ENCODE measurements at places on chromosomes 7 and 10.

DNA sequence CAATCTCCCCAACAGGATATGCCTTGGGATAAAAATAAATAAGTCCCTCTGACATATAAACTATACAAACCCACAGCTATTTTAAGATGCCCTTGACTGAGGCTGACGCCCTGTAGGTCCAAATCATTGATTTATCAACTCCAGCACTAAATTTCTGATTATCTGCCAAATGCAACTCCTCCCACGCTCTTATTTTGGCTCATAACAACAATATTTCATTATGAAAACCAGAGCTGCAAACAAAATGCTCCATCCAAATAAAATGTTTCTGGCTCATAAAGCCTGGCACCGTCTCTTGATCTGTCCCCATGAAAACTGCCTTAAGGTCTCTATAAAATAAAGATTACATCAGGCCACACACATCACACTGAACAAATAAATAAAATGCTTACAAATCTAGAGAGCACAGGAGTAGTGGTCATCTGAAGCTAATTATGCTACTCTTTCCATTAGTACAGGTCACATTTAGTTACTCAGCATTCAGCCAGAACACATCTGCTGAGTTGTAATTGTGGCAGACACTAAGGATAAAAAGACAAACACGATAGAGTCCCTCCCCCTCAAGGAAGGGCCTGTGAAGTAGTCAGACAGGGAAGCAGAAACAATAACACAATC, 28.8 kb downstream of the CACUL1 start:
- DNase-seq, result no peak

DNA sequence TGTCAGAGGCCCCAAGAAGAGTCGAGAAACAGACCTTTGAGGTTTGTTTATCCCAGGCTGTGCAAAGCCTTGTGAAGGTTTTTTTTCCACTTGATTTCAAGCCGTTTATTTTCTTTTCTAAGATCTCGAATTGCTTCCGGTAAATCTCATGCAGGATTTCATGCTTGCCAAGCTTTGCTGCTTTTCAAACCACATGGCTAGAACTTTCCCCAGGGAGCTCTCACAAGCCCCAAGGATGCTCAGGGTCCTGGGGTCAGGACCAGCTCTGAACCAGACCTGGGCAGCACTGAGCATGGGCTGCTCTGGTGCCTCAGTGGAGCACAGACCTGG, 48.0 kb upstream of the AQP1 start:
- DNase-seq, result no peak

GRCh38 chr10:71073451-71074175, 138.8 kb upstream of the UNC5B start:
- no peak for DNase-seq

GRCh38 chr10:127612-128432, 7.4 kb upstream of the ZMYND11 start:
- DNase-seq, result no peak

DNA sequence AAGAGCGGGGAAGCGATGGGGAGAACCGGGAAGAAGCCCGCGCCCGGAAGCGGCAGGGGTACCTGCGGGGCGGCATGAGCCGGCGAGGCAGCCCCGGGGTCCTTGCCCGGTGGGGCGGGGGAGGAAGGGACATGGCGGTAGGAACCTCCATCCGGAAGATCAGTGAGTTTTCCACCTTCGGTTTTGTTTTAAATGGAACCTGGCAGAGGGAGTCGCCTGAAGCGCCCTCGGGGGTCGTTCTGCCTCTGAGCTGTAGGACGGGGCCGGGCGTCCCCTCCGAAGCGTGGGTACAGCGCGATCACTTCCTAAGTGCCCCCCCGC, 471 bp downstream of the PFKP start:
- no peak for DNase-seq

- DNase-seq, result no peak
Measured at GRCh38 chr10:84214046-84214572, 11.2 kb downstream of the LRIT2 start.

- no peak for DNase-seq
Measured at GRCh38 chr10:114749014-114749413, 72.6 kb upstream of the FHIP2A start.

DNA sequence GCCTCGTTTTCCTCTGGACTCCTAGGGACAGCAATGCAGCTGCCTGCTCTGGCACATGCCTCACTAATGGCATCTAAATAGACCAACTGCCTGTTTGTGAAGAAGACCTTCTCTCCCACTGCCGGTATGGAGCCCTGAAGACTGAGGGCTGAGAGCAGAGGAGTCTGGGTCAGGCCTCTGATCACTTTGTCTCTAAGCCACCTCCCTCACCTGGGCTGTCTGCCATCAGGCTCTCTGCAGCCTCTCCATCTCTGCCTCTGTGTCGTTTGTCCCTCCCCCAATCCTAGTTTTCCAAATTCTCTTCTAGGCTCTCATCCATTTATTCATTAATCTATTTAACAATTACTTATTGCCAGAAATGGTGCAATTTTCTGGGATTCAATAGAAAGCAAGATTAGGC, 15.2 kb upstream of the SFTPA1 start:
- DNase-seq, result no peak

DNA sequence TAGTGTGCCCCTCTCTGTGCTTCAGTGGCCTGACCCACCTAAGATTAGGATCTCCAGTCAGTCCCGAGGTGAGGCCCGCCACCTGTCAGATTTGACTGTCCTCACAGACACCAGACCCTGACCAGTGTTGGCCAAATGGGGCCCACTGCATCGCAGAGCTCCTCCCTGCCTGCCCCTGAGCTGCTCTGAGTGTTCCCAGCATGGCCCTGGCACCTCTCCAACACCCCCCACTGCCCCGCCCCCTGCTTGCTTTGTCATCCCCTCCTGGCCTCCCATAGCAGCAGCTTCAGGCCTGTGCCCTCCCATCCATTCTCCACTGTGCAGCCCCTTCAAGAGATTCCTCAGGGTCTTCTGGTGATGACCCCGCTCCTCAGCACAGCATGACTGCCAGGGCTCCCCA, 67.6 kb downstream of the C10orf120 start:
- DNase-seq, result no peak

DNA sequence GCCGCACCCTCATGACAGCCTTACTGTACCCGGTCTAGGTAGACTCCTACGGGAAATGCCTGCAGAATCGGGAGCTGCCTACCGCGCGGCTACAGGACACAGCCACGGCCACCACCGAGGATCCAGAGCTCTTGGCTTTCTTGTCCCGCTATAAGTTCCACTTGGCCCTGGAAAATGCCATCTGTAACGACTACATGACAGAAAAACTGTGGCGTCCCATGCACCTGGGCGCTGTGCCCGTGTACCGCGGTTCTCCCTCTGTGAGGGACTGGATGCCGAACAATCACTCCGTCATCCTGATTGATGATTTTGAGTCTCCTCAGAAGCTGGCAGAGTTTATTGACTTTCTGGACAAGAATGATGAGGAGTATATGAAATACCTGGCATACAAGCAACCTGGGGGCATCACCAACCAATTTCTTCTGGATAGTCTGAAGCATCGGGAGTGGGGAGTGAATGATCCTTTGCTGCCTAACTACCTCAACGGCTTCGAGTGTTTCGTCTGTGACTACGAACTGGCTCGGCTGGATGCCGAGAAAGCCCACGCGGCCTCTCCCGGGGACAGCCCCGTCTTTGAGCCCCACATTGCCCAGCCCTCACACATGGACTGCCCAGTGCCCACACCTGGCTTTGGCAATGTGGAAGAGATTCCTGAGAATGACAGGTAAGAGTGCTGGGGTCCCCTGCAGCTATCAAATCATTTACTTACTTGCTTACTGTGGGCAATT, 8.5 kb upstream of the CHCHD1 start:
- no peak for DNase-seq

GRCh38 chr10:117169480-117169879, 27.8 kb upstream of the KCNK18 start:
- no peak for DNase-seq

- no peak for DNase-seq
Measured at GRCh38 chr10:29784175-29784773, 149.5 kb upstream of the SVIL start.

GRCh38 chr10:4281190-4281825, 496.3 kb upstream of the KLF6 start:
- no peak for DNase-seq

- no peak for DNase-seq
Measured at GRCh38 chr7:135313971-135314370, 80.3 kb downstream of the STRA8 start.

GRCh38 chr7:81960026-81960425, 190.2 kb upstream of the HGF start:
- DNase-seq, result no peak
